ENCODE measurements at places on chromosomes 2 and 18. TPM values are rescaled to one million over a fixed set of nuclear protein-coding genes. Genes with fewer than 3 reads are reported as not detected.

DNA sequence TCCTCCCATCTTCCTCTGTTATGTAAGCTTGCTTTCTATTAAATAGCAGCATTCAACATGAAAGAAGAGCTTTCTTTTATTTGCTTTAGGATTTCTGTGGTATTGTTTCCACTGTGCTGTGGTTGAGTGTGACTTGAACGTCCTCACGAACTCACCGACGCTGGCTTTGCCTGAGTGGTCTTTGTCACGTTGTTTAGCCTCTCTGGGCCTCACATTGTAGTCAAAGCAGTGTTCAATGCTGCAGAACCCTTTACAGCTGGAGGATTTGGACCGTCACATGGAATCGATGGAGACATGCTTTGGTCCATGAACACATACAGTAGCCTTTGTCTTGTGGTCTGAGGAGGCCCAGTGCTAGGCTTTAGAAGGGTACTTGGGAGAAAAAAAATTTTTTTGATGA, 66.3 kb downstream of the TANC1 start:
- DNase-seq, result no peak

- DNase-seq, result no peak
Observed at GRCh38 chr18:11991021-11991795, 9.9 kb downstream of the IMPA2 start.

DNA sequence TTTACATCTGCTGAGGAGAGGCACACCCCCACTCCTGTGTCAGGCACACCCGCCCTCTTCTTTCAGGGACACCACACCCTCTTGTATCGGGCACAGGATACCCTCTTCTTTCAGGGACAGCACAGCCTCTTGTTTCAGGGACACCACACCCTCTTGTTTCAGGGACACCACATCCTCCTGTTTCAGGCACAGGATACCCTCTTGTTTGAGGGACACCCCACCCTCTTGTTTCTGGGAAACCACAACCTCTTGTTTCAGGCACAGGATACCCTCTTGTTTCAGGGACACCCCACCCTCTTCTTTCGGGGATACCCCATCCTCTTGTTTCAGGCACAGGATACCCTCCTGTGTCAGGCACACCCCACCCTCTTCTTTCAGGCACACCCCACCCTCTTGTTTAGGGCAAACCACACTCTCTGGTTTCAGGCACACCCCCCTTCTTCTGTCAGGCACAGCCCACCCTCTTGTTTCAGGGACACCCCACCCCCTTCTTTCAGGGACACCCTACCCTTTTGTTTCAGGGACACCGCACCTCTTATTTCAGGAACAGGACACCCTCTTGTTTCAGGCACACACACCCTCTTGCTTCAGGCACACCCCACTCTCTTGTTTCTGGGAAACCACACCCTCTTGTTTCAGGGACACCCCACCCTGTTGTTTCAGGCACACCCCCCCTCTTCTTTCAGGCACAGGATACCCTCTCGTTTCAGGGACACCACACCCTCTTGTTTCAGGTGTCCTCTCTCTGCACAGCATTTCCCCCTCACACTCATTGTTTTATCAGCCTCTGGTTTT, 96.2 kb downstream of the TPO start:
- DNase-seq, result no peak

DNA sequence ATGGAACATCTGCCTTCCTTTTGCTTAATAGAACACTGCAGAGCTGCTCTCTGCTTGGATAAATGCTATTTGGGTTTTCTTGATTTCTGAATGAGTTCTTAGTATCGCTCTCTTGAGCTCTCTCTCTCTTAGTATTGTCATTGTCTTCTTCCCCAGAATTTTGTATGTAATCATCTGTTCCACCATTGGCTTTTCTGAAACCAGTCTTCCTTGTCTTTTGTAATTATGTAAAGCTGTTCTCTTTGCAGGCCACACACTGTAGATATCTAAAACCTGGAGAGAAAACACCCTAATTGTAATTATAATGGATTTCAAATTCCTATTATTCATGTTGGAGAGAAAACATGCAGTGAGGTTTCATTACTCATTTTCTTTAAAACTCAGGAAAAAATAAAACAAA, 333.1 kb upstream of the CHAC2 start:
- DNase-seq, result no peak

DNA sequence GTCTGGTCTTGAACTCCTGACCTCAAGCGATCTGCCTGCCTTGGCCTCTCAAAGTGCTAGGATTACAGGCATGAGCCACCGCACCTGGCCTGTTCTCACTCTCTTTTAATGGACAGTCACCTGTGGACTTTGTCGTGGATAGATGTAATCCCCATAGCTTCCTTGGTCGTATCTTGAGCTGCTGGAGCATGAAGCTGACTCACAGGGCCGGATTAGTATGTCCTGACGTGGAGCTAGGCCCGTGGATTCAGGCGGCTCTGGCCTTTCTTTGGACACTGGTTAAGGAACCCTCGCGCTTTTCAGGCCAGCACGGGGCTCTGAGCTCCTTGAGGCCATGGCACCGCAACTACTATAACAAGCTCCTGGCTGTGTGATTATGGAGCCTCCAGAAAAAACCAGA, 27.5 kb upstream of the GBX2 start:
- DNase-seq, result no peak

The SLC25A52 gene
- total RNA-seq, result not detected

GRCh38 chr2:205187731-205188130, 494.6 kb upstream of the NRP2 start:
- no peak for DNase-seq

GRCh38 chr2:193520709-193521458, 1326.2 kb upstream of the TMEFF2 start:
- no peak for DNase-seq

DNA sequence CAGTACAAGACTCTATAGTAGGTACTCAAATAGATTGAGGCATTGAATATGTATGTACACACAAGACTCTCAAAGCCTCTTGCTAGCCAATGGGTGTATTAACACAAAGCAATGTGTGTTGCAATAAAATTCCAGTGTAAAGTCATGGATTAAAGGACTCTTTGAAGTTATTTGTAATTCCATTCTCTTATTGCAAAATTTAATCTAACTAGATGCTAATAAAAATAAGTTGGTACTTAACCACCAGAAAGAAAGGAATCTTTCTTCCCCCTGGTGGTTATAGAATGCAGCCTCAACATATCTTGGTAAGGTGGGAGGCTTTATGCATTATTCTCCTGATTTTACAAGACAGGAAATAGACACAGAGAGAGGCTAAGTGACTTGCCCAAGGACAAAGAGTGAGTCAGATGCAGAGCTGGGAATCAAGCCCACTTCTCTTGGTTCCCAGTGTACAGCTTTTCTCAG, 18.0 kb downstream of the LRP1B start:
- no peak for DNase-seq

DNA sequence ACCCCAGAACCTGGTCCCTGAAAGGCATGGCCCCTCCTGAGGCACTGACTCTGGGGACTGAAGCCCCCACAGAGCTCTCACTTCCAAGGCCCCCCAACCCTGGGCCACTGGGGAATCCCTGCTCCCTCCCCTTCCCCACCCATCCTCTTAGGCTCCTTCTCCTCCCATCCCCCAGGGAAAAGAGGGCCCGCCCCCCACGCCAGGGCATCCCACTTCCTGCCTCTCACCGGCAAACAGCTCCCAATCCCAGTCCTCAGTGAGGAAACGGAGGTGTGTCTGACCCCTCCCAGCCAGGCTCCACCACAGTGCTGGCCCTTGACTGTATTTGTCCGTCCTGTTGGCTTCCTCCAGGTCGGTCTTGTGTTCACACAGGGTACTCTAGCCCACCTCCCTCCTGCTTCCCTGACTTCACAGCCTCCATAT, 35.0 kb upstream of the PTMA start:
- peak; percentile 86 for DNase-seq

The MSTN gene
- total RNA-seq, result 0.17 TPM

The NCK2 gene
- 19.9 TPM for total RNA-seq

DNA sequence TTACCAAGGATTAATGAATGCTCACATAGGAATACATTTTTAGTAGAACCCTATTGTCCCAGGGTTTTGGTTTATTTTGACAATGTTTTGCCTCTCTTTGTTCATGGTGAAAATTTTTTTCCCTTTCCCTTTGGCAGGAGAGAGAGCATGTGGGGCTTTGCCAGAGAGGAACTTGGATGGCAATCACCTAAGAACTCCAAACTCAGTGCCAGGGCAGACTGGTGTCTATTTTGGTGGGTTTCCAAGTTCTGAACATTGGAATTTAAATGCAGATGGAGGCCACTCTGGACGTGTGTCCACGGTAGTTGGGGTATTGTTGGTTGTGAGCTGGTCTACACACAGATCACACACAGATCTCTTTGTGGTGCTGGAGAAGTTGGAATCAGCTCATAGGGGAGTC, 2091.1 kb upstream of the PIK3C3 start:
- no peak for DNase-seq

Data from NCI-H460 (cell line).